ENCODE measurements at places on chromosomes 12 and 14. TPM values are rescaled to one million over a fixed set of nuclear protein-coding genes. Genes with fewer than 3 reads are reported as not detected.

The MBD6 gene
- 66.9 TPM for total RNA-seq

The CD4 gene
- total RNA-seq = 0.72 TPM

The CEBPE gene
- total RNA-seq = not detected

The HSPB8 gene
- total RNA-seq = 14.2 TPM

The LUM gene
- total RNA-seq = 834 TPM

GRCh38 chr12:10214136-10214894 is 1.6 kb downstream of the GABARAPL1 start:
- H3K36me3 ChIP-seq = no peaks in the 10 kb centered on the region
- peak overlapping the region; percentile 96 for H3K27ac ChIP-seq
- peak overlapping the region; percentile 97 for H3K4me3 ChIP-seq
- no peaks in the 10 kb centered on the region for H3K27me3 ChIP-seq
- DNase-seq = no peak
- peaks cover 25% of the 10 kb centered on the region for H3K4me1 ChIP-seq

DNA sequence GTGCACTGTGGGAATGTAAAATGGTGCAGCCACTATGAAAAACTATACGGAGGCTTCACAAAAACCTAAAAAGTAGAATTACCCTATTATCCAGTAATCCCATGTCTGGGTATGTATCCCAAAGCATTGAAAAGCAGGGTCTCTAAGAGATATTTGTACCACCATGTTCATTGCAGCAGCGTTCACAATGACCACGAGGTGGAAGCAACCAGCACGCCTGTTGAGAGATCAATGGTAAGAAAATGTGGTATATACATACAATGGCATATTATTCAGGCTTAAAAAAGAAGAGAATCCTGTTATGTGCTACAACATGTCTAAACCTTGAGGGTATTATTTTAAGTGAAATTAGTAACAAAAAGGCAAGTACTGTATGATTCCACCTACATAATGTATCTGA is 910 bp upstream of the NOPCHAP1 start:
- H3K27me3 ChIP-seq = peaks cover 3% of the 10 kb centered on the region
- H3K4me3 ChIP-seq = peak overlapping the region; percentile 83
- peaks cover 12% of the 10 kb centered on the region for H3K36me3 ChIP-seq
- H3K27ac ChIP-seq = no peak overlapping the region

DNA sequence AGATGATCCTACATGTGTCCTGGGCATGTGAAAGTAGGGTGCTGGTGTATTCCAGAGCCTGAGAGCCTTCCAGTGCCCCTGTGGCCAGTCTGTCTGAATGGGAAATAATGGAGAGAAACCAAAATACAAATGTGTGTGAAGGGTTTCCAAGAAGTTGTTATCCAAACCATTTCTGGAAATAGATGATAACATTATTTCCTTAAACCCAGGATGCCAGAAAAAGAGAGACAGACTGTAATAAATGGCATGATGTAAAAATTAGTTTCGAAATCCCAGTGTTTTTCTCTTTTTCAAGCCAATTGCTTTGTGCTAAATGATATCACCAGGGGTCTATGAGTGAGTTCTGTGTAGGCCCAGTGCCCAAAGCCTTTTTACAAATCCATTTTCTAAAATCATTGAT is 175.3 kb downstream of the PHLDA1 start:
- no peaks in the 10 kb centered on the region for H3K36me3 ChIP-seq
- no peak overlapping the region for H3K27ac ChIP-seq
- H3K4me1 ChIP-seq = peaks cover 4% of the 10 kb centered on the region
- no peak overlapping the region for H3K4me3 ChIP-seq

GRCh38 chr14:57933349-57933748 is 67.5 kb upstream of the SLC35F4 start:
- H3K4me1 ChIP-seq = no peaks in the 10 kb centered on the region
- H3K27ac ChIP-seq = no peak overlapping the region
- no peaks in the 10 kb centered on the region for H3K36me3 ChIP-seq
- H3K4me3 ChIP-seq = no peak overlapping the region

GRCh38 chr12:65259501-65259900 is 19.0 kb upstream of the MSRB3 start:
- H3K27me3 ChIP-seq = no peaks in the 10 kb centered on the region
- H3K27ac ChIP-seq = no peak overlapping the region
- no peak overlapping the region for H3K4me3 ChIP-seq

All from chondrocyte (in vitro differentiated cells).